HAP-1 (cell line): ENCODE measurements at places on chromosomes 12 and 14.

GRCh38 chr12:88597365-88597764, 17.1 kb upstream of the KITLG start:
- no peak for DNase-seq

GRCh38 chr12:25827141-25827540, 131.3 kb upstream of the RASSF8 start:
- no peak for DNase-seq

DNA sequence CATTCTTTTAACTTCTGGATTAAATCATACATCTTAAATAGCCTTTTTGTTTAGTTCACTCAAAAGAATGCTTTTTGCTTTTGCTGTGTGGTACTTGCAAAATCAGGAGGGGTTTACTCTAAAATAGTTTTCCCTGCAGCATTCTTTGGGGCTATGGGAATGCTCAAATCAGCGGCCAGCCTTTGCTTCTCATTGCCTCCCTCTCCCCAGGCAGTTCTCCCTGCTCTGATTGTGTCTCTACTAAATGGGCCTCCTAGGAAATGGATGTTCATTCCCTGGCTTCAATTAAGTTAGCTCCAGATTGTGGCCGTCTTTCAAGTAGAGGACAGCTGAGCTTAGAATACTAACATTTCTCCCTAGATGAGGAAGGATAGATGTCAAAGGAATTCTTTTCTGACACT, 4.4 kb downstream of the TULP3 start:
- no peak for DNase-seq

GRCh38 chr14:84688297-84689025, 841.5 kb upstream of the FLRT2 start:
- no peak for DNase-seq

GRCh38 chr12:85558684-85559083, 277.5 kb downstream of the RASSF9 start:
- no peak for DNase-seq

- no peak for DNase-seq
Observed at GRCh38 chr14:22380571-22381407, 208.2 kb downstream of the DAD1 start.
